NCI-H82 (cell line): ENCODE measurements at places on chromosomes 2 and 18.

- no peak for DNase-seq
Observed at GRCh38 chr18:55219059-55219458, 259.8 kb upstream of the CCDC68 start.

GRCh38 chr2:119772767-119773166, 13.0 kb downstream of the PTPN4 start:
- no peak for DNase-seq

DNA sequence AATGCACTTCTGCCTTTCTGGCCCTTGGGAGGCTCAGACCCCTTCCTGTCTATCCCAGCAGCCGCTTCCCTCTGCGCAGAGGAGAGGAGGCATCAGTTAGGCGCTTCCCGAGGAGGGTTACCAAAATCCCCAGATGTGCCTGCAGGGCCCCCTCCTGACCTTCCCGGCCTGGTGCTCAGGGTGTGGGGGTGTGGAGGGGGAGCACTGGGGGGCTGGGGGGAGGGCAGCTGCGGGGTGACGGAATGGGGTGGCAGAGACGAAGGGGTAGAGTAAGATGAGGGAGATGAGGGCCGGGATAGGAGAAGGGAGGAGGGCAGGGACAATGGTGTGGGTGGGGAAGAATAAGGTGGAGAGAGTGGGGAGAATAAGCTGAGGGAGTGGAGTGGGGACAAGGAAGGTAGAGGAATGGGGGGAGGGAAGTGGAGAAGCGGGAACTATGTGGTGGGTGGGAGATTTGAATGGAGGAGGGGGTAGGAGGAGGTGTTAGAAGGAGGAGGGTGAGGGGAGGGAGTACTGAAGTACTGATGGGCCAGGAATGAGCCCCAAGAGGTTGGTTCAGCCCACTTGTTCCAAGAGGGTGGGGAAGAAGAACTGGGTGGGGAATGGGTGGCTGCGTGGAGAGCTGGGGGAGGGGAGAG, 6.5 kb upstream of the ZAP70 start:
- no peak for DNase-seq

DNA sequence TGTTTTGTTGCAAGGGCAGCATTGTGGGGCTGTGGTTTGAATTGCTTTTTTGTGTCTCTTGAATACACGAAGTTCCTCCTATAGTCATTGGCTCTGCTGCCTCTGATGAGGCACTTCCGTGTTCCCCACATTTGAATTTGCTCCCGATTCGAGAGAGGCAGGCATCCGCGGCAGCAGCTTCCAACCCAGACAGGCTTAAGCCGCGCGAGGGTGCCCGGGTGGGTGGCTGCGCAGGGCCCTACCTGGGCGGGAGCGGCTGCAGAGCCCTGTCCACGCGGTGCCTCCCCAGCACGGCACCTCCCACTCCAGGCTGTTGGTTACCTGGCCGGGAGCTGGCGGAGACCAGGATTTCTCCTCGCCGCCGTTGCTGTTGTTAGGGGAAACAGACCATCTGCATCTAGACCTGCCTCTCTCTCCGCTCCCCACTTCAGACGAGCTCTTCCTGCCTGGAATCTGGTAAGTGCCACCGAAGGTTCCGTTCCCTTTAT, 151.3 kb downstream of the NEDD4L start:
- DNase-seq = no peak

DNA sequence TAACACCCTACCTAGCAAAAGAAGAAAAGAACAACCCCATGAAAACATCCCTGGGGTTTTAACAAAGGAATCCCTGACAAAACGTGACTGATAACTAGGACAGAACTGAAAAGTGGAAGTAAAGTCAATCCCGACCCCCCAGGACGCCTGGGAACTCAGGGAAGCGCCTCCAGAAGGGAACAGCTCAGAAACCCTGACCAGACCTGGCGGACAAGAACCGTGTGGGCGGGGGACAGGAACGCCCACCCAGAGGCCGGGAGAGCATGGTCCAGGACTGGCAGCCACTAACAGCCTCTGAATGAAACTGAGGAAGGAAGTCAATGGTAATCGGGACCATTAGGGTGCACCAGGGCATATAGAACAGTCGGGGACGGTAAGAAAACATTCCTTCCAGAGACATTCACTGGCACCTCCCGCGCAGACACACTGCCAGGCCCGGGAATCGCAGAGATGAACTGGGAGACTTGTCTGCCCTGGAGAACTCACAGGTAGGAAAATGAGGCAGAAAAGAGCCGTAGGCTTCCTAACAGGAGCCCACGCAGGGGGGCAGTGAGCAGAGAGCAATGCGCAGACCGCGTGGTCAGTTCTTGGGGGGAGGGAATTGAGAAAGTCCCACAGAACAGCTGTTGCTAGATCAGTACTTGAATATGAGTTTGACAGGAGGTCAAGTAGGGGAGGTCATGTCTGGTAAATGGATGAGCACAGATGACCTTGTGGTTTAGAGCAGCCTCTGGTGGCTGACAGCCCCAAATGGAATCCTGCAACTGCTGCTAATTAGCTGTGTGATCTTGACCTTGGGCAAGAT, 1.3 kb upstream of the TBC1D8 start:
- peak; percentile 82 for DNase-seq

GRCh38 chr18:41940506-41941215, 14.4 kb upstream of the PIK3C3 start:
- no peak for DNase-seq

DNA sequence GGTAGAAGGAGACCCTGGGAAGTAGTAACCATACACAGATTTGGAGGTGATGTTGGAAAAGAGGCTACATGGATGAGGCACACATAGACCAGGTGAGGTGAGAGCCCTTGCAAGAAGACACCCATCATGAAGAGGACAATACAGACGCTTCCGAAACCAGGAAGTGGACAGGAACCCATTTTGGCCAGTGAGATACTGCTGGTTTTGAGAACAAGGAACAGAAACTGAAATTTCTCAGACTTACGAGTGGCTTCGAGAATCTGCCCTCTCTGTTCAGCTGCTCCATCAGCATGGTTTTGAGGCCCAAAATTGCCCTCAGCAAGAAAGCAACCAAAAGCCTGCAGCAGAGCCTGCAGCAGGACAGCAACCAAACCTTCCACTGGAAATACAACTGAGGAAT, 479.1 kb upstream of the NRXN1 start:
- DNase-seq = no peak

DNA sequence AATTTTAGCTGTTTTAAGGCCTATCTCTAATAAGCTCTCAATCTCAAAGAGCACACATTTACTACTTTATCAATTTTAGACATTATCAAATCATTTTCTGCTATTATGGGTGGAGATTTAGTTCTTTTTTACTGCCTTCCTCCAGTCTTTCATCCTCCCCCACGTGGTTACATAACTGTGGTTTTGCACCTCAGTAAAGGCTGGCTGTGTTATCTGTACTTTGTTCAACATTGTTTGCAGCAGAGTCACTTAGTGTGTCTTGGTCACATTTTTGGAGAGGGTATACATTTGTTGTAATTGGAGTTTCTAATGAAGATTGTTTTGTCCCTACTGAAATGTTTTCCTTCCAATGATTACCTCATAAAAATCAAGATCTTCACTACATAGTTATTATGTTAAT, 549.6 kb upstream of the CELF4 start:
- DNase-seq = no peak

DNA sequence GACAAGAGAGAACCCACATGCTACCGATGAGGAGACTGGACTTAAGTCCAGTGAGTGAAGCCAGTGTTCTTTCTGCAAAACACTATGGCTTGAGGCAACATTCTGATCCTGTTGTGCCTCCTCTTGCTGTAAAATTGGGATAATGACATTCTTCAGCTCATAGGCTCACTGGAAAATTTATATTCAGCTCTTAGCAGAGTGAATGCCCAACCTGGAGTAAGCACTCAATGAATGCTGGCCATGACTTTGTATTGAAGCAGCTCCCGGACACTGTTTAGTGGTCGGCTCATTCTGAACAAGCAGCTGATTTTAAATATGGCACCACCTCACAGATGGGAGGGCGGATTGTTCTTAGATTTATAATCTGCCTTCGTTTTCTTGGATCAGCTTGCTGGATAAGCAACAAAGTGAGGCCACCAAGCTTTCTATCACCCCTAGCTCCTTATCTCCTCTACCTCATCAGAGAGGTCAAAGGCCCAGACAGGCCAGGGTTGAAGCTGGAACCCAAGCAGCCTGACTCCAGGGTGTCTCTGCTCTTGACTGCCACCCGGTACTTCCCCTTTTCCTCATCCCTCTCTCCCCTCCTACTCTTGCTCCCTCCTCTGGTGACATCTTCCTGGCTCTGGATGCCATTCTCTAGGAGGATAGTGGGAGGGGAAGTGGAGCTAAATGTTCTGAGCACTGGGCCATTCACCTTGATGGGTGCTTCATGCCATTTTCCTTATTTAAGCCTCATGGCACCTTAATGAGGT, 11.5 kb downstream of the SLC9A4 start:
- no peak for DNase-seq

- DNase-seq = no peak
Observed at GRCh38 chr2:147172493-147173188, 672.2 kb upstream of the ACVR2A start.

DNA sequence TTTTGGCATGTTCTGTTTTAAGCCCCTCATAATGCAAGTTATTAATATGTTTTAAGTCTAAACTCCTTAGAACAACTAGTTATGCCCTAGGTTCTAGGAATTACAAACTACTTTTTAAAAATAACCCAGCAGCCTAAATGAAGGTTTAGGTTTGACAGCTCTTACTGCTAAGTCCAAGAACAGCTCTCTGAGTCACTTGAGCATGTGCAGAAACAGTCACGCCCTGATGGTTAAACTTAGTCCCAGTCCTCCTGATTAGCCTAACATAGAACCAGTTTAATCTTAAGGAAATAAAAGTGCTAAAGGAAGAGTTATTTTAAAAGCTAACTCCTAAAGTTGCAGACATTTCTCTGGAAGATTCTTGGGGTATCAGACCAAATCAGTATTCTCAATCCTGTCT, 72.5 kb downstream of the RMDN2 start:
- DNase-seq = no peak

GRCh38 chr2:95278051-95278471, 3.8 kb downstream of the PROM2 start:
- DNase-seq = no peak

- DNase-seq = peak; percentile 96
Observed at GRCh38 chr2:219522111-219523030, 8.1 kb downstream of the ASIC4 start.

- DNase-seq = no peak
Observed at GRCh38 chr2:181138816-181139215, 158.4 kb downstream of the UBE2E3 start.

DNA sequence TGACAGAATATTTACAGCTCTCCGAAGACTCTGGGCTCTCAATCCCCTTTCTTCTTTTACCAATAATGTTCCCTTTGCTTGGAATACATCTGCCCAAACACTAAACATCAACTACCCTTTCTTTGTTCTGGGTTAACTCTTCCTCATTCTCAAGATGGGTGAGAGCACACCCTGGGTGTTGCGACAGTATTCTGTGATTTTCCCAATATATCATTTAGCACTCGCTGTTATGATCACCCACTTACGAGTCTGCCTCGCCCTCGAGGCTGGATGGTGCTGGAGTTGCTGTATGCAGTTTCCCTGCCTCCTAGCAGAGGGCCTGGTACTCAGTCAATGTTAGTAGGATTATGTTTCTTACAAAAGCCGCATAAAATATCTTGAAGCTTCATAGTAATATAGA, 93.2 kb downstream of the SOCS6 start:
- DNase-seq = no peak

GRCh38 chr2:74500578-74500946, 1.2 kb upstream of the LBX2 start:
- DNase-seq = no peak

- no peak for DNase-seq
Observed at GRCh38 chr2:88658881-88659537, 31.7 kb upstream of the EIF2AK3 start.

GRCh38 chr2:143128681-143129580, at the start of gene ARHGAP15:
Gene ARHGAP15 (plus strand): TSS chr2:143129419.
- no peak for DNase-seq

DNA sequence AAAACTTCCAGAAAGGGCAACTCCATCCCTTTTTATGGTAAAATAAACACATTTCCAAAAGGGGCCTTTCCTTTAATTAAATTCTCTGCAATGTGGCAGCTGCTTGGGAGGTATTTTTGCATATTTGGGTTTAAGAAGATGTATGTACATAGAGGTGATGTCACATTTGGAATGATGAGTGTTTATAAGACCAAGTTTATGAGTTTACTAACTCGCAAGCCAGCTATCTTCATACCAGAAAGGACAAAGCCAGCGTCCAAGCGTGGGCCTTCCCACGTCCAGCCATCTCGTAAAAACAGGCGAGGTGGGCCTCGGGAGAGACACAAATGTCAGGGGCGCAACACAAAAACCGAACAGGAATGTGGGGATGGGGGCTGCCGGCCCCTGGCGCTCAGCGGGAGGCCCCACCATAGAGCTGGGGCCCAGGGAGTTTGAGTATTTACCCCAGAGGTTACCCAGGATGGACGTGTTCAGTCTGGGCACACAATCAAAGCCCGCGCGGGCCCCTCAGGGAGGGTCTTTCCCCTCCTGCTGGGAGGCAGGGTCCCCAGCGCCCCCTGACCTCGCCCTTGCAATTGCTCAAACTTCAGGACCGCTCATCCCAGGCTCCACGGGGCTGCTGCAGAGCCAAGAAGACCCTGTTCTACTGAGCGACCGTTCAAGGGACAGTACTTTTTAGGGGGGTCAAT, 137.3 kb downstream of the TWIST2 start:
- DNase-seq = no peak

- no peak for DNase-seq
Observed at GRCh38 chr2:241866790-241867645, 2.5 kb upstream of the RTP5 start.

- no peak for DNase-seq
Observed at GRCh38 chr2:227474410-227474809, 2.5 kb downstream of the AGFG1 start.

DNA sequence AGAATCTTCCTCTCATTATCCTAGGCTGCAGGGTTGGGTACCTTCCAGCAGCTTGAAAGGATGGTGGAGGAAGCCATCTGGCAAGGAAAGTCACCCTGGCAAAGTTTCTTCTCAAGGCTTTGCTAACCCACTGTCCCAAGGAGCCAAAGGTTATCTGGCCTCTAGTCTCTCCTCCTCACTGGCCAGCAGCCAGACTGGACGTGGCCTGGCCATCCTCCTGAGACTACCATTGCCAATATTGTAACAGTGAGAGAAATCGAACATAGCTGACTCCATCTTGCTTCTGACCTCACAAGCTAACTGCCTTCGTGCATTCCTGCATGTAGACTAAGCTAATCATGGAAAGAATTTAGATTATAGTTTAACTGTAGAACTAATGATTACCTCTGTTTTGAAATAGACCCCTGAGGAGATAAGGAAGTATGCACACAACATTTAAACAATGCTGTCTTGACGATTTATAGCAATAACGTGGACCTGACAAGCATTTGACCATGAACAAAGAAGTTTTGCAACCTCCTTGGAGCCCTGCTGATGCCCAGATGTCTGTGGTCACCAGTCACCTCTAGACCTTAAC, 7.8 kb upstream of the ANXA4 start:
- DNase-seq = peak; percentile 62

GRCh38 chr2:224284134-224284946, 117.6 kb downstream of the FAM124B start:
- DNase-seq = peak; percentile 77

GRCh38 chr2:216118474-216118873, 9.3 kb downstream of the XRCC5 start:
- no peak for DNase-seq
